ENCODE measurements at places on chromosomes 12 and 14. TPM values are rescaled to one million over a fixed set of nuclear protein-coding genes. Genes with fewer than 3 reads are reported as not detected.

DNA sequence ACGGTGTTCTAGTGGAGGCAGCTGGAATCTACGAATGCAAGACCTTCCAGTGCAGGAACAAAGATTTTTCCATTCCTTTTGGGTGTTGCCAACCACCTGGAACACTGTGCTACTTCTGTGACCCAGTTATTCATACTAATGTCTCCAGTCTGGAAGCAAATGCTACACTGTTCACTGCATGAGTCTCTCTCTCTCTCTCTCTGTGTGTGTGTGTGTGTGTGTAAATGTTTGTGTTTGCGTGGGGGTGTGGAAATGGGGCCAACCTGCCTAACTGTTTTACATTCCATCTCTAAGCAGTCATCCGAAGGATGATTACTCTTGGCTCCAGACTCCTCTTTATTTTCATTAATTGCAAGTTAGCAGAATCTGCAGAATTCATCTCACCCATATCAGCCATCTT lies 29.9 kb upstream of the YBX3 start:
- DNase-seq, result no peak

DNA sequence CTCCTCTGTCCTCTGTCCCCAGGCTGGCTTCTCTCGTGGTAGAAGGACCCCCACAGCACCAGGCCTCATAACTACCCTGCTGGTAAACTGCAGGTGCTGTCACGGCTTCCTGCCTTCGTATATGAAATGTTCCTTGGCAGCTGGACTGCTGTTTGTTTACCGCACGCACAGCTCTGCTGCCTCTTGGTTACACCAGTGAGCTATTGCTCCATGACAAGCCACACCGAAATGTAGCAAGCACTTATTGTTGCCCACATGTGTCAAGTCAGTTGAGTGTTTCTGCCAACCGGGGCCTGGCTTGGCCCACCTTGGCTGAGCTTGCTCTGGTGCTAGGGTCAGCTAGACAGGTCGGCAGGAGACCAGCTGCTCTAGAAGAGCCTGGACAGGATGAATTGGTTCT lies 21.7 kb upstream of the TCL1B start:
- no peak for DNase-seq

- no peak for DNase-seq
Measured at GRCh38 chr12:75623631-75624154, 112.3 kb upstream of the KRR1 start.

GRCh38 chr12:31440134-31440533 lies 114.2 kb upstream of the SINHCAF start:
- DNase-seq, result no peak

DNA sequence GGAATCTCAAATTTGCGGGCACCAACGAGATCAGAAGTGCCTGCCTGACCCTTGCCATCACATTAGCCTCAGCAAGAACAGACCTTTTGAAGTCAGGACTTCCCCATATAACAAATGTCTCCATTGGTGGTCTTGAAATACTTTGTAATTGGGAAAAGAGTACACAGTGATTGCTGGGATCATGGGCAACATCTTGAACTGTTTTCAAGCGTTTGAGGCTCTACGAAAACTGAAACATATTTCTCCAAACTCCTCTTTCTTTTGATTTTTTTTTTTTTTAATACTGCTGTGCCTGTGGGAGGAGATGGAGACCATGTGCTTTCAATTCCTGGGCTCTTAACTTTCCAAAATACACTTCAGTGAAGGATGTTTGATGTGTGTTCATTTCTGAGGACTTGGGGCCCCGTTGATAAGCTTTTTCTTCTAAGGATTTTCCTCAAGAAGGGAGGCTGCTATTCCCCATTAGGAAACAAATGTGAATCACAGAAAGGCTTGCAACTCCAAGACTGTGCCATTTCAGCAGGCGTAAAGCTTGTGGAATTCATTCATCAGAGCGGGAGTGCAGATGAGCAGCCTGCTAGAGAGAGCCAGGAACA lies 94.5 kb downstream of the TMEM132C start:
- no peak for DNase-seq

DNA sequence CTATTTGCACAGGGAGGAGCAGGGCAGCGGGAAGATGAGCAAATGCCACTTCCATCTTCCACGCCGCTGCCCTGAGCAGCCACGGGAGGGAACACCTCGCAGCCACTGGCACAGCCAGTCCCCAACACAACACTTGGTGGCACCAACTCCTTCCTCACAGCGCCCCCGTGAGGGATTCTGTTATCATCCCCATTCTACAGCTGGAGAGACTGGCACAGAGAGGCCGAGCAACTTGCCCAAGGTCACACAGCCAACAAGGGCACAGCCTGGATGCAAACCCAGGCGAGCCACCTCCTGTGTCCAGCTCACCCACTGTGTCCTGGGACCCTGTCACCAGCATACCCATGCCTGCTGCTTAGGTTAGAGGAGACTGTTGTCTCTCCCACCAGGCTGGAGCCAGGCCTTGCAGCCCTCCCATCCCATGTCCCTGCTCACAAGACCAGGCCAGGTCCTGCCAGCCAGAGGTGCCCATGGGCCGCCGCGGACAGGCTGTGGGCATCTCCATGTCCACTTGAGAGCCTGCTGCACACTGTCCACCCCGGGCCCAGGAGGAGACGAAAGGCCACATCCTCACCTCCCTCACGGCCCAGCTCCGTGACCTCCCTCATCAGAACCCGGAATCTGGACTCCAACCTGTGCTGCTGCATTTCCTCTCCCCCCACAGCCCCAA lies 57.0 kb downstream of the NCOR2 start:
- DNase-seq, result no peak

- DNase-seq, result no peak
Measured at GRCh38 chr14:21556378-21557083, 23.3 kb downstream of the OR10G3 start.

DNA sequence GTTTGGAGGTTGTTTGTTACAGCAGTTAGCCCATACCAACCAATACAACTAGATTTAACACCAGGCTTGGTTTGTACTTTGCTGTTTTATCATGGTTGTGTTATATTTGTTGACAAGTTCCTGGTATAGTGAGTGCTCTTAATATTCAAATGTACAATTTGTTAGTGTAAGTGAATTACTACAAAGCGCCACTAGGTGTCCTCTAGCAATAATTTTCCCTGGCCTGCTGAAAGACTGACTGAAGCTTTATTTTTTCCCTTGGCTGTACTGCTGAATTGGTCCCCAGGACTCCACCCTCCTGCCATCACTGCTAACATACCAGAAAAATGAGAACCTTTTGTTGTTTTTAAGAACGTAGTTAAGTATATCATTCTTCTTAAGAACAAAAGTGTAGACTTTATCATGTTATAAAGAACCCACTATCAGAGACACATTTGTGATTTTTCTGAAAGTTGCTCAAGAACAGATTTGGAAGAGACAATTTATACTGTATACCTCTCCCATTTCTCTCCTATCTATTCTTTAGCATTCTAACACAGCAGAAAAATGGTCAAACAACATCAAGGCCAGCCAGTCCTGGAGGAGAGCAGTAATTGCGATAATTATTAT lies 75.3 kb upstream of the FAR2 start:
- DNase-seq, result peak; percentile 70

Gene DIO3
- not detected for polyA plus RNA-seq

Gene OTX2
- not detected for polyA plus RNA-seq

Gene ASB2
- polyA plus RNA-seq, result 4.6 TPM

Gene CDKL1
- 4.7 TPM for polyA plus RNA-seq

Gene ADAMTS20
- polyA plus RNA-seq, result not detected

Gene EXOC5
- 7.8 TPM for polyA plus RNA-seq
